RCC 7860 (cell line): ENCODE measurements at places on chromosomes 16 and 17.
A peak's percentile ranks its signal among the peaks of the same experiment; 100 is the strongest.

GRCh38 chr16:20937736-20938135 lies 37.2 kb downstream of the LYRM1 start:
- no peak for DNase-seq

GRCh38 chr17:50027881-50028735 lies 27.8 kb upstream of the ITGA3 start:
- peak; percentile 99 for DNase-seq

- DNase-seq, result no peak
Observed at GRCh38 chr16:68686905-68687304, 41.8 kb downstream of the CDH3 start.

- DNase-seq, result no peak
Observed at GRCh38 chr16:78102865-78103264, 3.4 kb downstream of the WWOX start.

DNA sequence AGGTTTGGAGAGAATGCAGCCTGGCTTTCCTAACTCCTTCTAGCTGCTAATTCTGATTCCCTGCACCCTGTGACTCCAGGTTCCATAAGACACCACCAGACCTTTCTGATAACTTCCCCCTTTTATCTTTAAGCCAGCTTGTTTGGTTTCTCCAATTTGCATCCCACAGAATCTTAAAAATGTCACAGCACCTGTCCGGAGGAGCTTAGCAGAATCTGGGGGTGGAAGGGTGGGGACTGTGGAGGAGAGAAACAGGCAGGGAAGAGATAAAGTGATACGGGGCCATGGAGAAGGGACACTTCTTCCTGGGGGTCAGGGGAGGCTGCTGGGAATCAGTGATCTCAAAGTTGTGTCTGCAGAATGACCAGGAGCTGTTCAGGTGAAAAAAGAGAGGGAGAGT lies 59.4 kb downstream of the FOXL1 start:
- DNase-seq, result no peak
